ENCODE measurements at places on chromosomes 16 and 17. TPM values are rescaled to one million over a fixed set of nuclear protein-coding genes. Genes with fewer than 3 reads are reported as not detected.

The KRT40 gene
- not detected for total RNA-seq

The CYB5D1 gene
- total RNA-seq, result 8.4 TPM

The TPPP3 gene
- 0.28 TPM for total RNA-seq

The NARF gene
- 69.7 TPM for total RNA-seq

The CLCN7 gene
- total RNA-seq, result 54.8 TPM

The ALG1 gene
- 33.3 TPM for total RNA-seq

The PIMREG gene
- total RNA-seq, result 20.2 TPM

Data from endothelial cell of coronary artery (primary cell).